ENCODE measurements at places on chromosomes 2 and 18.

DNA sequence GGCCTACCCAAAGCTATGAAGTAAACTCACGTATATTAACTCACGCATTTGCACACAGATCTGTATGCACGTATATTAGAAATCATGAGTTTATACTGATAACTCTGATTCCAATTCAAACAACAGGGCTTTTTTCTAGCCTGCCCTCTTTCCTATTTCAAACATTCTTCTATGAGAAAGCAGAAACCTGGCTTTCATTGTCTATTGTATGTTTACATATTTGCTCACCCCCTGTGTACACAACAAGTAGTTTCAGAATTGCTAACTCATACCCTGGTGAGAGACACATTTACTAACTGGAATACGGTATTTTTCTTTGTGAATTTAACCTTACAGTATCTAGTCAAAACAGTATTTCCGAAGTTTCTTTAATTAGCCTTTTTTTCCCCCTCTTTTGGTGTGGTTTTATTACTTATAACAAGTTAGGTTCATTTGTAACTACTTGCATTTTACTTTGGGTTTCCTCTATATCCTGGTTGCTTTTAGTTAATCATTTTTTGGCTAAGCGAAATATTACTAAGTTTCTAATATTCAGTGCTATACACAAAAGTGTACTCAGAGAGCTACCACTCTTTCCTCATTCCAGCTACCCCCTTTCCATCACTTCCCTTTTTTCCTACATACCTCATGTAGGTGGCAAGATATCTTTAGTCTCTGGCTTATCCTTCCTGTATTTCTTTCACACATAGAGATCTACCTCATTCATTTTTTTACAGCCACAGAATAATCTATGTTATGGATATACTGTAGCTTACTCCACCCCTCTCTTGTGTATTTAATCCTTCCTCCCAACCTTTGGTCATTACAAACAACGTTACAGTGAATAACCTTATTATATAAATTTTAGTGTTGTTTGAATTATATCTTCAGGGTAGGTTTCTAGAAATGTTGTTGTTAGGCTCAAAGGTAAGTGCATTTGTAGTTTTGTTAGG, 112.7 kb upstream of the BCL2L11 start:
- H3K4me1 ChIP-seq, result no peaks in the 10 kb centered on the region
- DNase-seq, result no peak
- peaks cover 6% of the 10 kb centered on the region for H3K36me3 ChIP-seq
- H3K27ac ChIP-seq, result no peak overlapping the region
- H3K4me3 ChIP-seq, result no peak overlapping the region

DNA sequence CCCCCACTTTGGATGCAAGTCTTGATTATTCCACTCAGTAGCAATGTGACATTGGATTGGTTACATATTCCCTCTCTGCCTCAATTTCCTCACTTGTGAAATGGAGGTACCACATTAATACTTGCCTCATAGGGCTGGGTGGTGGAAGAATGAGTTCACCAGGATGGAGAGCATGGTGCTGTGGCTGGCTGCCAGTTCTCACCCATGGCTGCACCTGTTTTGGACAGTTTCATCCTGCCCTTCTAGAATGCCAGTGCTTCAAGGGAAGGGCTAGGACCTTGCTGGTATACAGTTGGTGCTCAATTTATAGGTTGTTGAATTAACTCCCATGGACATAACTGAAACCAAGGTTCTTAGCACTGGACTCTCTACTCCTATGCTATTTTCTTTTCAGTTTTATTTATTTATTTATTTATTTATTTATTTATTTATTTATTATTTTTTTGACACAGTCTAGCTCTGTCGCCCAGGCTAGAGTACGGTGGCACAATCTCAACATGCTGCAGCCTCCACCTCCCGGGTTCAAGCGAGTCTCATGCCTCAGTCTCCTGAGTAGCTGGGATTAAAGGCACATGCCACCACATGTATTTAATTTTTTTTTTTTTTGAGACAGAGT, 5.3 kb upstream of the SH3RF3 start:
- H3K4me3 ChIP-seq, result no peak overlapping the region

DNA sequence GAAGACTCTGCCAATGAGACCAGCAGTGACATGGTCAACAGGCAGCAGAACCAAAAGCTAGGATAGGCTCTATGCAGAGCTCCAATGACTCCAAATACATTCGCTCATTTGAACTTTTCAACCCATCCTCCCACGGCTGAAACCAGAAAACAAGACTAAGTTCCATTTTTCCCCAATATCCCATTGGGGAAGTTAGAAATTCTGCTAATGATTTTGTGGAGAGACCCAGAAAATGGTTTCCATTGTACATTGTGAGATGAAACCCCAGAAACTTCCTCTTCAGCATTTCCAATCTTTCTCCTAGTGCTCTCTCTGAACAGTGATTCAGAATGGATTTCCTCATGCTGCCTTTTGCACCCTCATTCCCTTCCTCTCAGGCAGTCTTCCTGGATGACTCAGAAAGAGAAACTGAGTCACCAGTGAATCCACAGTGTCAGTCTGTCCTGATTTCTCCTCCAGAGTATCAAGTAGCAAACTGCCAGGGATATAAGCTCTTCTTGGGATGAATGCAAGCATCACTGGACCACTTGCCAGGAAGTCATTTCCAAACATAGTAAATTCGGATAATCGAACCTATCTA, 467.7 kb upstream of the ID2 start:
- no peaks in the 10 kb centered on the region for H3K27me3 ChIP-seq
- peak overlapping the region; percentile 84 for H3K27ac ChIP-seq
- H3K4me1 ChIP-seq, result peaks cover 30% of the 10 kb centered on the region
- peaks cover 2% of the 10 kb centered on the region for H3K36me3 ChIP-seq

DNA sequence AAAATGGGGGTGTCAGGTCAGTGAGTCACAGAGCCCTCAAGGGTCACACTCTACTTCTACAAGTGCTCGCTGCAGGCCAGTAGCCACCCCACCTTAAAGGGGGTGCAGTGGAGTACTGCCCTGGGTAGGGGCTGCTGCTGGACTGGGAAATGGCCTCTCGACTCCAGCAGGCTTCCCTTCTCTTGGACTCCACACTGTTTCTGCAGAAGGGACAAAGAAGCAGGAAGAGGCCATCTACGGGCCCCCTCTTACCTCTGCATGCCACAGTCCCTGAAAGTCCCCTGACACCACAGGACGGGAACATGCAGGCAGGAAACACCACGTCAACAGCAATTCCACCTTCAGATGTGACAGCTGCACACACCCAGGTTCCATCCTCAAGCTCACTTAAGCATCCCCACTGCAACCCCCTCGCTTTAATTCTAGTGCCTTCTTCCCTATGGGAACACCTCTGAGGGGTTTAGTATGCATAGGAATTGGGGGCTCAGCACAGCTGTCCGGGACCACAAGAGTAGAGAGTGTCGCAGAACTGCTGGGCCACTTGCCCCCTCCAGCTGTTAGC, 22.3 kb downstream of the SNED1 start:
- H3K4me3 ChIP-seq, result no peak overlapping the region
- H3K36me3 ChIP-seq, result peaks cover 3% of the 10 kb centered on the region
- DNase-seq, result no peak
- peaks cover 5% of the 10 kb centered on the region for H3K27me3 ChIP-seq

DNA sequence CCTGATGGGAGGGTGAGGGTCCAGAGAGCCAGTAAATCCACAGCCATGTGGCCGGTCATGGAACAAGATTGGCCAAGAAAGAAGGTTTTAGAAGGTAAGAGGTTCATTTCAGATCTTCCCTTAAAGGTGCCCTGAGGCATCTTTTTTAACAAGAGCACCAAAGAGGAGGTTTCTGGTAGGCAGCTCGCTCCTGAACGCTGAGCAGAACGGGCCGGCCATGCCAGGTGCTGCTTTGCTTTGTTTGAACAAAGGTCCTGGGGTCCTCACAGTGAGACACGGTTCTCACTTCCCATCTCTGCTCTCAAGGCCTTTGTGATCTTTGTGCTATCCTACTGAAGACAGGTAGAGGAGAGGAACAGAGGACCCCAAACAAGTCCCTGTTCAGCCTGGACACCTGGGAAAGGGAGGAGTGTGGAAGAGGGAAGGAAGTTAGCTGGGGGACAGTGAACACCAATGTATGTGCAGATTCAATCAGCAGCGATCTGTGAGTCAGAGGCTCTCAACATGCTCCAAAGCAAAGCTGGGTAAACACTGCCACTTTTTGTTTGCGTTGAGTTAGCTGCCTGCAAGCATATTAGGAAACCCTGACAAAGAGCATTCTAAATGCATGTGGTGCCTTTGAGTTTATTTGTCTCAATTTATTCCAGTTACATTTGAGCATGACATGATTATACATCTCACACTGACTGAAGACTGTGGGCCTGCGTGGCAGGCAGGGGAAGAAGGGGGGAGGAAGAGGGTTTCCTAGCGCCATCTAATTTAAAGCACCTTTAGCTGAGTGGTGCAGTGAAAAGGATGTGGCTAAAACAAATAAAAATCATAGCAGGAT, 102.4 kb downstream of the ASB1 start:
- peaks cover 9% of the 10 kb centered on the region for H3K4me1 ChIP-seq
- no peaks in the 10 kb centered on the region for H3K27me3 ChIP-seq
- H3K36me3 ChIP-seq, result peaks cover 15% of the 10 kb centered on the region

- H3K4me3 ChIP-seq, result no peak overlapping the region
- no peak overlapping the region for H3K27ac ChIP-seq
- H3K36me3 ChIP-seq, result no peaks in the 10 kb centered on the region
- DNase-seq, result no peak
- no peaks in the 10 kb centered on the region for H3K4me1 ChIP-seq
- no peaks in the 10 kb centered on the region for H3K27me3 ChIP-seq
These were observed 482.0 kb upstream of the SALL3 start for GRCh38 chr18:78497641-78498040.

- no peak overlapping the region for H3K4me3 ChIP-seq
- DNase-seq, result no peak
- H3K36me3 ChIP-seq, result no peaks in the 10 kb centered on the region
- peaks cover 2% of the 10 kb centered on the region for H3K27me3 ChIP-seq
These were observed 131.2 kb downstream of the LYPD6B start for GRCh38 chr2:149169656-149170055.

- H3K27me3 ChIP-seq, result no peaks in the 10 kb centered on the region
- peaks cover 35% of the 10 kb centered on the region for H3K4me1 ChIP-seq
- H3K27ac ChIP-seq, result no peak overlapping the region
- DNase-seq, result no peak
- H3K36me3 ChIP-seq, result peaks cover 3% of the 10 kb centered on the region
- no peak overlapping the region for H3K4me3 ChIP-seq
These were observed 31.1 kb downstream of the EFR3B start for GRCh38 chr2:25073025-25073424.

GRCh38 chr2:50004667-50005066, 850.4 kb upstream of the FSHR start:
- H3K4me1 ChIP-seq, result no peaks in the 10 kb centered on the region
- H3K27me3 ChIP-seq, result no peaks in the 10 kb centered on the region
- H3K4me3 ChIP-seq, result no peak overlapping the region
- H3K27ac ChIP-seq, result no peak overlapping the region
- DNase-seq, result no peak
- H3K36me3 ChIP-seq, result no peaks in the 10 kb centered on the region

DNA sequence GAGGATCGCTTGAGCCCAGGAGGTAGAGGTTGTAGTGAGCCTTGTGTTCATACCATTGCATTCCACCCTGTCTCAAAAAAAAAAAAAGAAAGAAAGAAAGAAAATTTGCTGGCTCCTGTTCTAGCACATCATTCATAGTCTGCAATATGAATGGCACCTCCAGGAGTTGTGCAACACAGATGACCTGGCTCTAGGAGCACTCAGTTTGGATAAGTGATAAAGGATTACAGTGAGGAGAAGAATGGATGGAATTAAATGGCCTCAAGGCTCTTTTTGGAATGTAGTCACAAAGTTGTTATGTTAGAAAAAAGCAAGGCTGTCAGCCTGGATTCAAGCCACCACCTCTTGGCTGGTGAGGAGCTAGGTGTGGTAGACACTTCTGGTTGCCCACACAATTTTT, 21.5 kb upstream of the SPRED2 start:
- H3K36me3 ChIP-seq, result no peaks in the 10 kb centered on the region
- H3K27ac ChIP-seq, result no peak overlapping the region
- H3K4me1 ChIP-seq, result peaks cover 2% of the 10 kb centered on the region
- no peak for DNase-seq
- H3K4me3 ChIP-seq, result no peak overlapping the region

DNA sequence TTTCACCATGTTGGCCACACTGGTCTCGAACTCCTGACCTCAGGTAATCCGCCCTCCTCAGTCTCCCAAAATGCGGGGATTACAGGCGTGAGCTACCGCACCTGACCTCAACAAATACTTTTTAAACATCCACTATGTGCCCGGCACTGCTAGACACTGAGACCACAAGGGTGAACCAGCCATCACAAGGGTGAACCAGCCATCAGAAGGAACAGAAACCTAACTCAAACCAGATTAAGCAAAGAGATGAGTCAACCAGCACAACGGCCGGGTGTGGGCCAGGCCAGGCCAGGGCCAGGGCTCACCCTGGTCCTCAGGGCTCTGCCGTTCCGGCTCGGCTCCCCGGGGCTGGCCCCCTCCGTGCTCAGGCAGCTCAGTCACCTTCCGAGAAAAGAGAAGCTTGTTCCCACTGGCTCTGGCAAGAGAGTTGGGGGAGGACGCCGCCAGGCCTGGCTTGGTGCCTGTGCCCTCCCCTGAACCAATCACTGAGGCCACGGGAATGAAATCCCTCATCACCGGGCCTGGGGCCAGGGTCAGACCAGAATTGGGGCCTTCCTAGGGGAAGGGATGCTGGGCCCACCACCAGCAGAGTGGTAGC, 4.4 kb downstream of the TEX44 start:
- no peak overlapping the region for H3K27ac ChIP-seq
- H3K4me3 ChIP-seq, result no peak overlapping the region
- peaks cover 10% of the 10 kb centered on the region for H3K4me1 ChIP-seq
- no peaks in the 10 kb centered on the region for H3K36me3 ChIP-seq
- no peaks in the 10 kb centered on the region for H3K27me3 ChIP-seq

DNA sequence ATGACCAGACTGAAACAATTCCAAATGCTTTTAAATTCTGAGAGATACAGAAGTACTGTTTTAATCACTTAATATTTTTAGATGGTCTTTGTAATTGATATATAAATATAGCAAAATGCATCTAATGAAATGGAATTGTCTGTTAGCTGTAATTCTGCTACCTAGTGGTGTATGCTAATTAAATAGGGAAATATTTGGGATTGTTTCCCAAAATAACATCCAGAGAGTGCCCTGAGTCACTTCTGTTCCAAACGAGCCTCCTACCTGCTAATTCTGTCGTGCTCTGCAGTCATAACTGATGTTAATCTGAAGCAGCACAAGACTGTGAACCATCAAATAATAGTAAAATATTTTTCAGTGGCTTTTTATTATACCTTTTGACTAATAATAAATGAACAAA, 71.4 kb upstream of the NOSTRIN start:
- H3K4me3 ChIP-seq, result no peak overlapping the region
- H3K27ac ChIP-seq, result no peak overlapping the region
- no peak for DNase-seq
- H3K27me3 ChIP-seq, result no peaks in the 10 kb centered on the region
- H3K4me1 ChIP-seq, result peaks cover 12% of the 10 kb centered on the region
- peaks cover 2% of the 10 kb centered on the region for H3K36me3 ChIP-seq

DNA sequence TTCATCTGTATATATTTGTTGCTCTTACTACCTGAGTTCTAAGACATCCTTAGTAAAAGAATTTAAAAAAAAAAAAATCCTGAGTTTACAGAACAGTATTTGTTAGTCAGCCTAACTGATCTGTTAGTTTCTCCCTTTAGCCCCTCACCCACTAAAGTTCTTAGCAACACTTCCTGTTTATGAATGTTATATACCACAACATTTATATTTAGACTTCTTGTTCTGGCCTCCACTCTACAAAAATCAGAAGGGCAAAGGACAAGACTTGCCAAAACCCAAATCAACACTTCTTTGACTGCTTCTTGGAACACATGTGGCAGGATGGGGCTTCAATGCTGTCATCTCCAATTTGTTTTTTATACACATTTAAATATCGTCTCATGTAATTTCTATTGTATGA, 71.1 kb downstream of the MGAT5 start:
- peaks cover 5% of the 10 kb centered on the region for H3K4me1 ChIP-seq
- no peak for DNase-seq
- H3K36me3 ChIP-seq, result peaks cover 15% of the 10 kb centered on the region
- no peaks in the 10 kb centered on the region for H3K27me3 ChIP-seq
- H3K4me3 ChIP-seq, result no peak overlapping the region

- no peaks in the 10 kb centered on the region for H3K4me1 ChIP-seq
- no peaks in the 10 kb centered on the region for H3K27me3 ChIP-seq
- no peak overlapping the region for H3K4me3 ChIP-seq
These were observed 417.9 kb downstream of the TGIF1 start for GRCh38 chr18:3867864-3868311.

Data from neural crest cell (in vitro differentiated cells).